ENCODE measurements at places on chromosomes 1 and 21.

DNA sequence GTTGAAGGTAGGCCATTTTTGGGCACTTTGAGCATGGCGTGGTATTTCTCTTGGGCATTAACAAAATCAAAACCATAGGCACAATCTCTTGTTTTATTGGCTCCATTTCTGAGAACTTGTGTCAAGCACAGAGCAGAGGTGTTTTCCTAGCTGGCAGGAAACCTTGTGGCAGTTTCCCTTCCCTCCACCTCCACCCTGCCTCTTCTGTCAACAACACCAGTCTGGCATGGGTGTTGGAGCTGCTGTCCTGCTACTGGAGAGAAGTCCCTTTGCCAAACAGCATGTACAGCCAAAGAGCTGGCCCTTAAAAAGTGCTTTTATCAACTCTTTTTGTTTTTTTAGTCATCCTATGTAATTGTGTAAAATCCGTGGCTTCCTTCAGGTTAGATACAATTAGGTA, 16.0 kb downstream of the ATP1A1 start:
- no peak for DNase-seq

DNA sequence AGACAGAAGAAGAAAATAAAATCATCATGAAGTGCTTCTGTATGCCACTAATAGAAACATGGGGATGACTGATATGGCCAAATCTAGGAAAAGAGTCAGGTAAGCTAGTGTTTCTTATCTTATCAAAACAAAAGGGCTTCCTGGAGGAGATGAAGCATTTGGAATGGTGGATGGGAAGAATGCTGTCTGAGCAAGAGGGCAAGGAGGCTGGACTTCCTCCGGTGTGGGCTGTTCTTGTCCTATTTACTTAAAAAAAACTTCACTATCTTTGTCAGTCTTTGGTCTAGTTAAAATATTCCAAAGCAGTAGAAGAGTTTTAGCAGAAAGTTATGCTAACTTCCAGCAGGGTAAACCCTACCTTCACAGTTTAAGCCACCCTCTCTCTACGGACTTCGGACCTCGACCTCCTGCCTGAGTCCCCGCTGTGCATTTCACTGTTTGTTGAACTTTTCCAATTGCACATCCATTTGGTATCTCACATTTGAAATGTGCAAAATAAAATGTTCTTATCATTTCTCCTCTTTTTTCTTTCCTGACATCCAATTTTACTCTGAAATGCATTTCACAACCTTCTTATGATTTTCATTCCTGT, 64.8 kb upstream of the TSPAN2 start:
- DNase-seq, result no peak

- no peak for DNase-seq
Observed at GRCh38 chr1:183572721-183573120, 17.5 kb downstream of the NCF2 start.

DNA sequence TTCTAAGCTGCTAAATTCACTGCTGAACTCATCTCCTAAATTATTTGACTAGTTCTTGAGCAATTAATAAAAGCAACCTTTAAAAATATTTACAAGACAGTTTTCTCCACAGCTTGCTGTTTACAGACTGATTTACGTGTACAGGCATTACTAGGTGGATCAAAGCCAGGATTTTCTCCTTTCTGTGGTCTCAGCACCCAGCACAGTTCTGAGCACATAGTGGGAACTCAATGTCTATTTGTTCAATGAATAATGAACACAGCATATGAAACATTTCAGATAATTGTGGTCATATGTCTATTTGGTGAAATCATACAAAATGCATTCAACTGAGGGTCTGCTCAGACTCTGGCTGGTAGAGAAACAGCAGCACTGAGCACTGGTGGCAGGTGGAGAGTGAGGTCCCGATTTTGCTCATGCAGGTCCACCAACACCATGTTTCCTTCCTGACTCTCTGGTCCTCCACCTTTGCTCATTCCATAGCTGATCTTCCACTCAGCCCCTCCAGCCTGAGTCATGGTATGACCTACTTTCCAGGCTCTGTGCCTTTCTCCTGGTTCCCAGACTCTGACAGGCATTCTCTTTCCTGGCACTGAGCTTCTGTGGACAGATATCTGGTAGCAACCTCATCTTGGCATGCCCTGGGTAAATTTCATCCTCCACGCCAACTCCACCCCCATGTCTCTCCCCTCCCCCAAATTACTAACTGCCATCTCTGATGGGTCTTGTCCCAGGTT, 311.3 kb downstream of the TGFB2 start:
- peak; percentile 36 for DNase-seq

- DNase-seq, result peak; percentile 82
Observed at GRCh38 chr1:23343221-23344110, 618 bp downstream of the HNRNPR start.

- no peak for DNase-seq
Observed at GRCh38 chr1:109760581-109761226, 3.0 kb downstream of the EPS8L3 start.

GRCh38 chr21:41142051-41142795, 25.7 kb upstream of the BACE2 start:
- DNase-seq, result peak; percentile 53

DNA sequence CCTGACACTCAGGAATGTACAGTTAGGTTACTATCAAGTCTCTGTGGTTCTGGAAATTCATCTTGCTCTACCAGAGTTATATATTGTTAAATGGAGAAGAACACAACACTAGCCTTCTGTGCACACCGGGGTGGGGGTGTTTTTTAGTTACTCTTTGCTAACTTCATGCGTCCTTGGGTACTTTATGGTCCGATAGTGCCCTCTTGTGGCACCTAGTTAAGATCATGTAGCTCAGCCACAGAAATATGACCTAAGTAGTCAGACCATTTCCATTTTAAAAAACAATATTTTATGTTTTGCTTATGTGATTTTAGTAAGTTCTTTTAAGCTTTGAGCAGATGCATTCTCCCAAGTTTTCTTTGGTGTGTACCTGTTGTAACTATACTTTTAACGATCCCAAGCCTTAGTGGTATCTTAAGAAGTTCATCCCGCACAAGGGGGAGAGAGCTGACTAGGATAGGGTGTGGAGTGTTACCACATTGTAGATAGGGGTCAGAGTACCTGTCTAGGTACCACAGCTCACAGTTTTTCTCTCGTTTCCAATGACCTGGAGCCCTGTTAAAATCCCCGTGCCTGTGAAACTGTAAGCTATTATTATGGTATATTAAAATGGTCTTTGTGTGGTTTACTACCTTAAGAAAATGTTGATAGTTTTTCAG, 20.6 kb upstream of the SH3D21 start:
- DNase-seq, result peak; percentile 79

- no peak for DNase-seq
Observed at GRCh38 chr1:42157667-42158066, 4.5 kb downstream of the GUCA2B start.

GRCh38 chr1:51342591-51343206, 12.3 kb upstream of the TTC39A start:
- DNase-seq, result no peak

DNA sequence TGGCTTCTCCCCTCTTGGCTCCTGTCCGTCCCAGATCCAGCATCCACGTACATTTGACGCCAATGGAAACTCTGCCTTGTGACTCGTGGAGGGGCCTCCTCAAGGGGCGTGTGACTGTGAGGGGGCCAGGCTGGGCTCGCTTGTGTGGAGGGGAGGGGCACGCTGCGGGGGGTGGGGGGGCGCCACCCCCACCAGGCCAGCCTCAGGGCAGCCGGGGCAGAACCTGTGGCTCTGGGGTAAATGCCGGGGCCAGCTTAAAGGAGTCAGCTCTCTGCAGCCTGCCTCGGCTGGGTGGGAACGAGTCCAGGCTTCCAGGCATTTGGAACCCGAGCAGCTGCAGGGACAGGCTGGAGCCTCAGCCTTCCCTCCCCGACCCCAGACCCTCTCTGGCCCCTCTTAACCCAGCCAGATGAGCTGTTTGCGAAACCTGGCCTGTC, 94.1 kb downstream of the SIK1 start:
- no peak for DNase-seq

GRCh38 chr1:227065311-227065710, 125.2 kb downstream of the COQ8A start:
- DNase-seq, result no peak

DNA sequence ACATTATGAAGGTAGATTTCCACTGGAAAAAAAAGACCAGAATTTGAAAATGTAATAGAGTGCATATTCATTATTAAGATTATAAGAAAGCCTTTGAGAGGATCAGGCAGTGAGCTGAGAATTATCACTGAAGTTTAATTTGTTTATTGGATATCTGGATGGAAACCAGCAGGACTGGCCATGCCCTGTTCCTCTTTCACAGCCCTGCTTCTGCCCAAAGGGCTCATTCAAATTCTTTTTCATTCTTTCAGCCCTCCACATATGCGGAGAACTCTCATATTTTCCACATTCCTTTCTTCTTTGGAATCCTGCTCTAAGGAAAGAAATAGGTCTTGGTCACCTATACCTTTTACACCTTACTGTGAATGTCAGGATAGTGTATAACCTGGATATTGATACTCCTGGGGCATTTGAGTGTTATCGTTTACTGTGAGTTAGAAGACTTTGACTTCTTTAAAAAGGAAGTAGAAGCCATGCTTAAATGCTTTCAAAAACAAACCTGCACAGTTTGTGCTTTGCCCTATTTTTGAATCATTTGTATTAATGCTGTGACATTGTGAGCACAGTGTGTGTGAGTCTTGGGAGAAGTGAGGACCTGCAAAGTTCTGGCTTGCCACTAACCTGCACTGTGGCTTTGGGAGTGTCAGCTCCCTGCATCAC, 35.5 kb downstream of the ST6GALNAC3 start:
- DNase-seq, result no peak

DNA sequence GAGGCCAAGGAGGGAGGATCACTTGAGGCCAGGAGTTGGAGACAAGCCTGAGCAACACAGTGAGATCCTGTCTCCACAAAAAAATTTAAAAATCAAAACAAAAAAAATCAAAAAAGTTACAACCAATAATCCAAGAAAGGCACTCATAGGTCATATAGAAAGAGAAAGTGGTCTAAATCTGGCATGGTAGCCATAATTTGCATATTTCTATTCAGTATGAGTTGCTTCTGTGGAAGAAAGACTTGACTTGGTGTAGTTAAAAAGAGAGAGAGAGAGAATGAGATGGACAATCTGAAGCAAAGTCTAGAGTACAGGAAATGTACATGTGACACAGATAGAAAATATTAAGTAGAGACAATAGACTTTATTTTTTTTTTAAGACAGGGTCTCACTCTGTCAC, 22.5 kb downstream of the JMJD4 start:
- DNase-seq, result no peak

DNA sequence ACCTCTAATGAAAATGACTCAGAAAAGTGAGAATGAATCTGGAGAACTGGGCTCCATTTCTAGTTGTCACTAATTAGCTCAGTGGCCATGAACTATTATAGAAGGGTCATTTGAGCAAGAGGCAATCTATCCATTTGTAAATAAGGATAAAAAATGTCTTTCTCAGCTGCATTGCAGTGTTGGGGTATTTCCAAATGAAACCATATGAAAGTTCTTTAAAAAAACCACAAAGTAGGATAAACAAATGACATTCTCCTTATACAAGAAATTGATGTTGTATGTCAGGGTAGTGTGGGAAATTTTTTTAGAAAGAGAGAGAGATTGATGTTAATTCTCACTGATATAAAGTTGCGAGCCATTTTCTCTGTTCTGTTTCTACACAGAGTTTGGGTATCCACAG, 26.0 kb downstream of the FMO3 start:
- DNase-seq, result no peak

- no peak for DNase-seq
Observed at GRCh38 chr1:94832446-94832845, 12.3 kb downstream of the SLC44A3 start.

DNA sequence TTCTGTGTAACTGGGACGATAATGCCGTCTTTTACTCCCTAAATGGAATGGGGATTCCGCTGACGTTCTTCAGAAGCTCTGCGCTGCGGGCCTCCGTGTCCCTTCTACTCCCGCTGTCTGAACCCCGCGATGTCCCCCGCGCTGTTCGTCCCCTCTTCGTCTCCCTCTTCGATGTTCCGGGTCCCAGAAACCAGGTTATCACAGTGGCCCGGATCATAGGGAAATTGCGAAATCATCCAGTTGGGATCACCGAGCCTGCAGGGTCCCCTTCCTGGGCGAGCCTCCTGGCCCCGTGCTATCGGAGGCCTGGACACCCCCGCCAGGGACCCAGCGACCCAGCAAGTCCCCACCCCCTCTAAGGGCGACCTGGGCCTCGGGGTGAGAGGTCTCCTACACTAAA, 154.2 kb downstream of the PPIAL4G start:
- no peak for DNase-seq

GRCh38 chr1:171355727-171356126, 41.7 kb downstream of the FMO4 start:
- peak; percentile 2 for DNase-seq

- DNase-seq, result no peak
Observed at GRCh38 chr1:33477451-33477850, 5.0 kb downstream of the ZSCAN20 start.

DNA sequence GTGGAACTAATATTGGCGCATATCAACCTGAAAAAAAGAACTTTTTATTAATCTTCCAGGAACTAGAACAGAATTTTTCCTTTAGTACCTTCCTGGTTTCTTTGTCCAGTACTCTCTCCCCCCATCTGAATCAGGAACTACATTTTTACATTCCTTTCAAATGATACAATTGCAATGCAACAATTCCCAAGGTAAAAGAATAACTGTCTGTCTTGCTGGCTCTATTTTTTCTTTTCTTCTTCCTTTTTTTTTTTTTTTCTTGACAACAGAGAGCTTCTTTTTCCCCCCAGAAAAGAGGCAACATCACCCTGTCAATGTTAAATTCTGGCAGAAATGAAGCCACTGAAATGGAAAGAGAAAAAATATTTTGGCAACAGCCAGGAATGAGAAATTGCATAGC, 4.5 kb upstream of the CD101 start:
- DNase-seq, result no peak

DNA sequence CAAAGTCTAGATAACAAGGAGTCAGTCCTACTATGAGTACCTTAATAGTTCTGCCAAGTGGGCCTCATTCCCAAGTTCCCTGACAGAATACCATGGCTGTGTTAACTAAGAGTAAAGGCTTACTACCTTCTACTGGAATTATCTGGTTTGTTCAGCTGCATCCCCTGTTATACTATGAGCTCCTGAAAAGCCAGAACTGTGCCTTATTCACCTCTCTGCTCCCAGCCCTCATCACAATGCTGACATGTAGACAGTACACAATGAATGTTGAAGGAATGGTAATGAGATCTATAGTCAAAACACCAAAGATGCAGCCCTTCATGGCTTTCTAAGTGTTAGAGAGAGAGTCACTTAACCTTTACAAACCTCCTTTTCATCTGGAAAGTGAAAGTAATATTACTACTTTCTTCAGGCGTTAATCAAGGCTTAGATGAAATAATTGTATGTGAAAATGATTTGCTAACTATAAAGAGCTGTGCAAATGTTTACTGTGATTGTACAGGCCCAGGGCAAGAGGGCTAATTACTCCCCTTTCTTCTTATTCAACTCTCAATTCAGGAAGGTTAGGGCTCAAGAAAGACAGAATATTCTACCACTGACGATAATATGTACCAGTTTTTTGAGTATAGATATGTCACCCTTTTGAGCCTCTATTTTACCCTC, 70.3 kb upstream of the MROH9 start:
- DNase-seq, result no peak

GRCh38 chr1:56249234-56249633, 330.1 kb downstream of the PLPP3 start:
- no peak for DNase-seq
